Testis (tissue), 5 donors: ENCODE measurements at places on chromosomes 13 and 19.

DNA sequence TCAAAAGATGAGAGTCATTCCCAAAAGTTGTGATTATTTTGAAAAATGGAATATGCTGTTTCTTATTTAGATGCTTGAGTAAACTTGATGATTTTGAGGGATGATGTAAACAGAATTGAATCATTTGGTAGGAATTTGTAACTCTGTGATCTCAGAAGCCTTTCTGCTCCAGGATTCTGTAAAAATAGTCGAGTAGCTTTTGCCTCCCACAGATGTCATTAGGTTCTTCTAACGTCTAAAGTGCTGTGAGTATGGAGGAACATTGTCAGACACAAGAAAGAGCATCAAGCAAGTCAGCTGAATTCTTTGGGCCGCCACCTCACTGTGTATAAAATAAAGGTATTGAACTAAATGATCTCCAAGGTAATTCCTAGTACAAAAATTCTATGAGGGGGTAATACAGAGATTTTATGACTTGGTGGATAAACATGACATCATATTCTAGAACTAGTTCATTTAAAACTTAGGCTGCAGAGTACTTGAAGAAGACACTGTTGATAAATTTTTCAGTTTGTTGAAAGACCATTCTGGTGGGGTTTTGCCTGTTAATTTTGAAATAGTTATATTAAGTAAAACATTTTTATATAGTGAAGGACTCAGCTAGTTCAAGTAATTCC lies 1.4 kb upstream of the GPR183 start:
- no peak for DNase-seq

DNA sequence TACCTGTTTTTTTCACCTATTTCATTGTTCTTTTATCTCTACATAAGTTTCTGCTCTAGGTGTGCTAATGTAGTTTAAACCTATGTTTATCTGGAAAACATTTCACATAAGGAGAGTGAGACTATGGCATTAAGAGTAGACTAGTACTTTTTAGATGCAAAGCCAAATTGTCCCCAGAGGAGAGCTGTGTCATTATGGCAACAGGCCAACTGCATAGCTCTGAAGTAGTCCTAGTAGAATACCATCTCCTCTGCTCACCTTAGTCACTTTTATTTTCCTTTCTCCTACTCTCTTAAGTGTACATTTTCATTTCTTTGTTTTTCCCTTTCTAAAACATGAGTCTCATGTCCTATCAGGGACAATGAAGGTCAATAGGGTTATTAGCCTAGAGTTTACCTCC lies 123.1 kb downstream of the ITGBL1 start:
- DNase-seq, result no peak

DNA sequence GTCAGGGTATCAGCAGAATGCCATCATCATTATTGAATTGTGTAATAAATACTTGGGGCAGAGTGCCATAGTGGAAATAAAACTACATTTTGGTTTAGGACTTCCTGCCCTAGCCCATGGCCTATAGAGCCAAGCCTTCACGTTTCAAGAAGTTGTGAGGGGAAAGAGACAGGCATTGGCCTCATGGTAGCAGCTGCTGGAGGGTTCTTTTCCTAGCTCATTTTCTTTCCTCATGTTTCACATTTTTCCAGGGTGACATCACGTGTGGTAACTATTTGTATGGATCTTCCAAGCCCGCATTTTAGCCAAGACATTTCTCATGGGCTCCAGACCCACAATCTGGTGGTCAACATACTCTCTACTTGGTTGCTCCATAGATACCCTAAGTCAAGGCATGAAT lies 80.4 kb downstream of the LRCH1 start:
- no peak for DNase-seq

- DNase-seq, result no peak
These were observed 35.8 kb upstream of the GTF2F2 start for GRCh38 chr13:45084515-45084914.

DNA sequence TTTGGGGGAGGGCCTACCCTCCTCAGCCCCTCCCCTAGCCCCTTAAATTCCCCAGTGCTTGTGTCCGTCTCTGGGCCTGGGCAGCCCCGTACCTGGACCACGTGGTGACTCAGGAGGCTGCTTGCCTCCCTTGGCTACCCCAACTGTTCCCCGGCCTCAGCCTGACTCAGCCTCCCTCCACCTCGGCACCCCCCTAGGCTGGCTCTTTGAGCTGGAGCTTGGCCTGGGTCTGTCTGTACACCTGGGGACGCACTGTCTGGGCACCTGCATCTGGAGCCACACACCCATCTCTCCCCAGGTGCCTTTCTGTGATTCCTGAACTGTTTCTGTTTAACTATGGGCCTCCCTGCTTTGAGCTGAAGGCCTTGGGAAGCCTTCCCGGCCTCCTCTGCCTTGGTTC lies 1.8 kb upstream of the KLK14 start:
- DNase-seq, result peak; percentile 11
